ENCODE measurements at places on chromosomes 7 and 10.
A peak's percentile ranks its signal among the peaks of the same experiment; 100 is the strongest.

DNA sequence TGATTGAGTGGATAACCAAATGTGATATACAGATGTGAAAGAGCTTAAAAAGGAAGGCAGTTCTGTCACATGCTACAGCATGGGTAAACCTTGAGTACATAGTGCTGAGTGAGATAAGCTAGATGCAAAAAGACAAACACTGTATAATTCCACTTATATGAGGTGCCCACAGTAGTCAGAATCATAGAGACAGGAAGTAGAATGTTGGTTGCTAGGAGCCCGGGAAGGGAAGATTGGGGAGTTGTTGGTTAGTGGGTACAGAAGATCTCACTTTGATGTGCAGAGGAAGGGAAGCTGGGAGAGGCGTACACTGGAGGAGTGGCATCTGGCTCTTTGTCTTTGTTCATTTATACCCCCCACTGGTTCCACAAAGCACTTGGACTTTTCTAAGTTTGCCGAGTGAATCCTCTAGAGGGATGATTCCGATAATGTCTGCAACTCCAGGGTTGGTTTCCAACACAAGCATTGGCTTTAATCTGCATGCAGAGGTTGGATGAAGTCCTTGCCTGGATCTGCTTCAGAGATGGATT is 39.5 kb downstream of the TSPAN14 start:
- no peak for DNase-seq

GRCh38 chr7:74006451-74007241 is 21.3 kb upstream of the ELN start:
- DNase-seq = no peak

- DNase-seq = no peak
Observed at GRCh38 chr10:104678658-104679057, 37.6 kb downstream of the SORCS3 start.

GRCh38 chr7:129006636-129007414 is 48.1 kb downstream of the TNPO3 start:
- DNase-seq = no peak

DNA sequence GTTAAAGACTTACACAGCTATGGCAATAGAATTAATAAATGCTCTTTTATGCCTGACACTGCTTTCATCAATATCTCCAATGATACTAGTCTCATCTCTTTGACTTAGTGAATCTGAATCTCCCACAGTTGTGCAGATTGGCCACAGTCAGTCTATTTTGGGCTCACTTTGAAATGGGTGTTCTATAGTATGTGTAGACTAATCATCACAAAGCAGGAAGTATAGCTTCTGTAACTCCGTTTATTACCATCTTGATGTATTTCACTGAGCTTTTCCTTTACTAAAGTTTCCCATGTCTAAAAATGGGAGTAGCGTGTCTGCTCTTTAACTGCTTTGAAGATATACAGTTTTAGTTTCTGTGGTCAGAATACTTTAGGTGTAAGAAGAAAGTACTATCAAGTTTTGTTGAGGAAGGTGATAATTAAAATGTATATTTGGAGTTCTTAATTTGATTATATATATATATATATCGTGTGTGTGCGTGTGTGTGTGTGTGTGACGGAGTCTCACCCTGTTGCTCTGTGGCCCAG is 70.1 kb downstream of the ST7 start:
- no peak for DNase-seq

DNA sequence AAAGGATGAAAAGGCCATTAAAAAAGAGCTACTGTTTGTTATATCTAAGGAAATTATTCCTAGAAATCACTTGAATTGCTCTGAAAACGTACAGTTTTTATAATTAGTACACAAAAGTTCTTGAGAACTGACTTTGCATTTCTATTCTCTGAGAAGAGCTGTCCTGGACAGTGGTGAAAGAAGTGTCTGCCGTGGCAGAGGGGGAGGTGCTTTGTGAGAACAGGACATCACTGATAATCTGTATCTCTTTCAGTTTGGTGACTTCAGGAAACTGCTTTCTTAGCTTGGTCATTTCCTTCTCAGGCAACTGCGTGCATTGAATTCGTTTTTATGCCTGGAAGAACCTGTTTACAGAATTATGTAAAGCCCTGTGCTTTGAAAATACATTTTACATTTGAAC is 52.1 kb downstream of the POLL start:
- DNase-seq = no peak

- DNase-seq = no peak
Observed at GRCh38 chr7:42135728-42136127, 101.3 kb downstream of the GLI3 start.

DNA sequence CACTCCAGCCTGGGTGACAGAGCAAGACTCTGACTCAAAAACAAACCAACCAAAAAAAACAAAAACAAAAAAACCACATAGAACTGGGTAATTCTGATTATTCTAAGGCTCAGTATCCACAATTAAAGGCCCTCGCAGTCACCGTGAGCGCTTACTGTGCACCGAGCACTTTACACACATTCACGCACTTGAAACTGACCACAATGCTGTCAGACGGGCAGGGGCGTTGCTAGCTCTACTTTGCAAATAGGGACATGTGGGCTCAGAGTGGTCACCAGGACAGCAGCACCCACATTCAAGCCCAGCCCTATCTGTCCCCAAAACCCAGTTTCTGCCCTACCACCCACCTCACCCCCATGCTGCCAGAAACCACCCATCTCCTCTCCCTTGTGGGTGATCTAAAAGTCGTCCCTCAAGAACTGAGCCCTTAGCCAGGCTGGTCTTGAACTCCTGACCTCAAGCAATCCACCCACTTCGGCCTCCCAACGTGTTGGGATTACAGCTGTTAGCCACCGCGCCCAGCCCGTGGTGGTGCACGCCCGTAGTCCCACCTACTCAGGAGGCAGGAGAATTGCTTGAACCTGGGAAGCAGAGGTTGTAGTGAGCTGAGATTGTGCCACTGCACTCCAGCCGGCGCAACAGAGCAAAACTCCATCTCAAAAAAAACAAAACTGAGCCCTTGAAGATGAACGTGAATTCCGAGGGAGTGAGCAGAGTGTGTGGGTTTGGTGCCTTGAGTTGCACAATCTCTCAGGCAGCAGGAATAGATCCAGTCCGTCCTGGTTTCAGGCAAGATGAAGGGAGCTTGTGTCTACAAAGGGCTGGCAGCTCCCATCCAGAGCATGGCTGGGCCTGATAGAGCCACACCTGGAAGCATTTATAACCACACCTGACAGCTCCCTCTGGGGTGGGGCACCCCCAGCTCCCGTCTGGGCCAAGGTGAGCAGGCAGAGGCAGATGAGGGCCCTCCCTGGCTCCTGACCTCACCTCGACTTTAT is 5.4 kb upstream of the HSPB1 start:
- no peak for DNase-seq

DNA sequence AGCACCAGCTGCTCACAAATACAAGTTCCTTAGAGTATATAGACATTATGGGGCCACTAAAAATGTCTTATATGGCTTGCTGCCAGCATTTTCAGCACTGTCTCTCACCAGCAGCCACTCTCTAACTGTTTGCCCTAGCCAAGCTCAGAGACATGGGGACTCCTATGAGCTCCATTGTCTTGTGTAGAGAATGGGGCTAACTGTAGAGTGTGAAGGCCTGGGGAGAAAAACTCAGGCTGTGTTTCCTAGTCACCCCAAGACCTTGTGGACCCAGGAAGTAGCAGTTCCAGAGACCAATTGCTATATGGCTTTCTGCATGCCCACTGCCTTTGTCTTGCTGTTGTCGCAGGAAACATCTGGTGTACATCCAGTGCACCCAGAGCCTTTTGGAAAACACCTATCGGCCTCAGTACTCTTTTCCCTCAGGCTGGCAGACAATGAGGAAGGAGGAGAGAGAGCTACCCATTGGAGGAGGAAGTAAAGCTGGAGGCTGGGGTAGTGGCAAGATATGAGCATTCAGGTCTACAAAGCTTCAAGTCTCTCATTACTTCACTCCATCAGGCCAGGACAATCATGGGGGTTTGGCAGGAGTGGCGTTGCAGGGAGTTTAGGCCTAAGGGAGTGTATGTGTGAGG is 28.4 kb downstream of the ENTPD1 start:
- DNase-seq = no peak

DNA sequence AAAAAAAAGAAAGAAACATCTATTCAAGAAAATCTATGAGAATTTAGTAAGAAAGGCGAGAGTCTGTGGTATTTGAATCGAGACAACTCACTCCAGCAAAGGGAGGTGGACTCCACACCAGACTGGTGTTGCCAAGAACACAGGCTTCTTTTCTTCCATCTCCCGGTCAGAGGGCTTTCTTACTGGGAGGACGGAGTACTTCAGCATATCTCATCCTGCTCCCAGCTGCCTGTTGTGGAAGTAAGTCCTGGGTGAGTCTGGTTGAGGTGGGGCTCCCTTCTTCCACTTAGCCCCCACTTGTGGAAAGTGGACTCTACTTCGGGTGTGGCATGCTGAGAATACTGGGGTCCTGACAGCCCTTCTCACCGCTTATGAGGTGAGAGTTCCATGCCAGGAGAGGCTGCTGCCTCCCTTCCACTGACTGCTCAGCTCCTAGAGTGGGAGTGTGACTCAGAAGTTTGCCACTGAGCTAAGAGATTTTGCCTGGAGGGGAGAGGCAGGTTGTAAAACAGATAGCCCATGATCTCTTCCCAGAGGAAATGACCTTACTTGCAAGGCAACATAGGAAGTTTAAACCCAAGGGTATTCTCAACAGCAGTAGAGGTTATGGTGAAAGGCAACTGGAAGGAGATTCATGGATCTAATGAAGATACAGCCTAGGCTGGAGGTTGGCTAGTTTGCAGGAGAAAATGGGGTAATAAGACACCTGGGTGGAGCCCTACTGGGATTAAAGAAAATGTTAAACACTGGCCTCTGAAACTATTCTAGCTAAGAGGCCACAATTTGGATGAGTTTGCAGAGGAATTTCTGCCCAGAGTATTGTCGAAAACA is 3.5 kb upstream of the NACAD start:
- DNase-seq = no peak

DNA sequence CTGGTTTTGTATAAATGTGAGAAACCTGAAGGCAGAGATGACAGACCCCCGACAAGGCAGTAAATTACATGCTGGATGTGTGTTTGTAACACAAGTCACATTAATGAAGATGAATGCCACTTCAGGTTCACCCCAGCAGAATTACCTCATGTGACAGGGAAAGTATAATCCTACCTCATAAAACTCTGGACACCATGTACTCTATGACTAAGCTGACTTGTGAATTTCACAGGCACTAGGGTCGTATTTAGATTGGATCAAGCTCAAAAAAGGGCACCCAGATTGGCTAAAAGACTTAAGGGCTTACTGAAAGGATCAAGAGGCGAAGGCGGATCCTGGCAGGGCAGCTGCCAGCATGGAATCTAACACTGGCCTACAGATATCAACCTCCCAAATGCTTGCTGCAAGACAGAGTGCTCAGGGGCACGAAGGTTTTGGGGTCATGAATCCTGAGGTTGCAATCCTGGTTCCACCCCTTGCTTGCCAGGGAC is 161.4 kb downstream of the PIP4K2A start:
- DNase-seq = no peak

GRCh38 chr7:94655848-94656657 is at the start of gene SGCE:
SGCE (minus strand) TSS chr7:94656133; CDS start chr7:94656098, 35 bp downstream.
- no peak for DNase-seq

- no peak for DNase-seq
Observed at GRCh38 chr10:34669079-34669478, 146.0 kb downstream of the PARD3 start.

- no peak for DNase-seq
Observed at GRCh38 chr7:125278318-125278717, 348.7 kb upstream of the POT1 start.

GRCh38 chr10:4596951-4597350 is 229.1 kb upstream of the AKR1E2 start:
- DNase-seq = no peak

GRCh38 chr7:128041203-128041602 is 10.0 kb upstream of the LRRC4 start:
- no peak for DNase-seq

GRCh38 chr10:62529396-62529795 is 155.2 kb downstream of the ZNF365 start:
- no peak for DNase-seq

GRCh38 chr7:36260481-36260880 is 107.4 kb downstream of the EEPD1 start:
- DNase-seq = no peak

GRCh38 chr7:100893910-100894721 is 1.6 kb downstream of the ACHE start:
- DNase-seq = no peak

- no peak for DNase-seq
Observed at GRCh38 chr10:125141860-125142484, 18.4 kb downstream of the CTBP2 start.

- DNase-seq = peak; percentile 31
Observed at GRCh38 chr10:69629897-69630650, at the start of gene FAM241B. FAM241B (plus strand) TSS chr10:69630247; CDS start chr10:69631744, 1,497 bp downstream.

GRCh38 chr7:114148779-114149178 is 230.0 kb upstream of the PPP1R3A start:
- DNase-seq = no peak

DNA sequence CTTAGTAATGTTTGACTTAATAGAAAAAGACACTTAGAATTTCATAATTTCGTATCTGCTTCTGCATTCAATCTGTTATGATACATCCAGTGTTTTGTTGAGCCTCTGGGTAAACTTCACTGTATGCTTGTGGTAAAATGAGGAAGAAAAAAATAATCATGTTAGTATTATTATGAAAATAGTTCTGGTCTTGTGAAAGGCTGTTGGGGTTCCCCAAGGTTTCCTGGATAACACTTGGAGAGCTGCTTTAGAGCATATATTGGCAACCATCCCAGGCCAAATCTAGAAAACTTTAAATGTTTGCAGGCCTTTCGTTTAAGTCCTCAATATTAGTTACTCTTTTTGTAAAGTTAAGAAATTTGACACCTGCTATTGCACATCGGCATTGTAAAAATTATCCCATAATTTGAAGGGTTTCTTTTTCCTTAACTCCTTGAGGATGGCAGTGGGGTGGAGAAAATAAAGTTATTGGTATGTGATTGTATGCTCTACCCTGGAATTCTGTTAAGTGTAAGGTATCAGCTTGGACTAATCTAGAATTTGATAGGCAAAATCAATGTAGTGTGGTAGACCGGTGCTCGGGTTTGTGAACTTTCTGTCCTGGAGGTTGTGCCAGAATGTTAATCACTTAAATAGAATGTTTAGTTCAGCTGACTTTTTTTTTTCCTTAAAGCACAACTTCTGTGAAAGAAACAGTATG is 54.5 kb downstream of the WAC start:
- DNase-seq = no peak

- no peak for DNase-seq
Observed at GRCh38 chr7:136971776-136972175, 103.3 kb downstream of the CHRM2 start.

DNA sequence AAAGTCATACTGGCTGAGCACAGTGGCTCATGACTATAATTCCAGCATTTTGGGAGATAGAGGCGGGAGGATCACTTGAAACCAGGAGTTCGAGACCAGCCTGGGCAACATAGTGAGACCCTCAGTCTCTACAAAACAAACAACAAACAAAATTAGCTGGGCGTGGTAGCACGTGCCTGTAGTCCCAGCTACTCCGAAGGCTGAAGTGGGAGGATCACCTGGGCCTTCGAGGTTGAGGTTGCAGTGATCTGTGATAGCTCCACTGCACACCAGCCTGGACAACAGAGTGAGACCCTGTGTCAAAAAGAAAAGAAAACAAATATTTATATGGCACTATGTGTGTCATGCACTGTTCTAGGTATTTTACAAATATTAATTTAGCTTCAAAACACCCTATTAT is 94.3 kb downstream of the DNMBP start:
- no peak for DNase-seq

- no peak for DNase-seq
Observed at GRCh38 chr10:112813866-112814591, 136.0 kb upstream of the TCF7L2 start.

GRCh38 chr7:157979636-157980340 is 607.8 kb downstream of the PTPRN2 start:
- DNase-seq = no peak

- DNase-seq = no peak
Observed at GRCh38 chr7:116064179-116064578, 33.6 kb upstream of the TFEC start.

- DNase-seq = no peak
Observed at GRCh38 chr10:75400771-75401568, 594 bp downstream of the ZNF503 start.
